ENCODE measurements at places on chromosomes 5 and 9. TPM values are rescaled to one million over a fixed set of nuclear protein-coding genes. Genes with fewer than 3 reads are reported as not detected.

DHFR gene
- total RNA-seq: 63.2 TPM

PLEKHG4B gene
- total RNA-seq: 4.3 TPM

EFNA5 gene
- 28.1 TPM for total RNA-seq

SPATA31D4 gene
- total RNA-seq: not detected

GRCh38 chr9:117156144-117156688 lies 258.6 kb downstream of the ASTN2 start:
- DNase-seq: no peak

- DNase-seq: no peak
Measured at GRCh38 chr5:164053123-164053522, 547.7 kb downstream of the MAT2B start.

- DNase-seq: no peak
Measured at GRCh38 chr9:88678008-88678407, 143.0 kb downstream of the NXNL2 start.

GRCh38 chr5:54676481-54677340 lies 159.2 kb downstream of the SNX18 start:
- DNase-seq: no peak

GRCh38 chr9:123771690-123772089 lies 158.2 kb downstream of the DENND1A start:
- no peak for DNase-seq

- DNase-seq: no peak
Measured at GRCh38 chr9:31355159-31355882, 1029.1 kb upstream of the ACO1 start.

GRCh38 chr9:134320126-134320867 lies 6.0 kb upstream of the RXRA start:
- no peak for DNase-seq

DNA sequence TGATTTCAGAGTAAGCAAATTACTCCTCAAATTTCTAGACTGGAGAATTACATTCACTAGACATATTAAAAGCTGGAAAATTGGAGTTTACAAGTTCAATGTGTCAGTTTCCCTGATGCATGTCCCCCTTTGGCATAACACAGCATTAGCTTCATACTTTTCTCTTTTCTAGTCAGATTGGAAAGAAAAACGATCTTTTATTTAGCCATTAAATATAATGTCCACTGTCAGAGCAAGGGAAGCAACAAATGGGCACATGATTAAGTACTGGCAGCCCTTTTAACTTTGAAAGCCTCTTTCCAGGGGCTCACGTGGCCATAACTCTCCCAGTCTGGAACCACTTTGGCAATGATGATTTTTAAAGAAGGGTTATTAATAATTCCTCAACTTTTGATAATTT lies 203.3 kb downstream of the KCNN2 start:
- DNase-seq: no peak

- DNase-seq: no peak
Measured at GRCh38 chr9:18129809-18130334, 344.1 kb upstream of the ADAMTSL1 start.

DNA sequence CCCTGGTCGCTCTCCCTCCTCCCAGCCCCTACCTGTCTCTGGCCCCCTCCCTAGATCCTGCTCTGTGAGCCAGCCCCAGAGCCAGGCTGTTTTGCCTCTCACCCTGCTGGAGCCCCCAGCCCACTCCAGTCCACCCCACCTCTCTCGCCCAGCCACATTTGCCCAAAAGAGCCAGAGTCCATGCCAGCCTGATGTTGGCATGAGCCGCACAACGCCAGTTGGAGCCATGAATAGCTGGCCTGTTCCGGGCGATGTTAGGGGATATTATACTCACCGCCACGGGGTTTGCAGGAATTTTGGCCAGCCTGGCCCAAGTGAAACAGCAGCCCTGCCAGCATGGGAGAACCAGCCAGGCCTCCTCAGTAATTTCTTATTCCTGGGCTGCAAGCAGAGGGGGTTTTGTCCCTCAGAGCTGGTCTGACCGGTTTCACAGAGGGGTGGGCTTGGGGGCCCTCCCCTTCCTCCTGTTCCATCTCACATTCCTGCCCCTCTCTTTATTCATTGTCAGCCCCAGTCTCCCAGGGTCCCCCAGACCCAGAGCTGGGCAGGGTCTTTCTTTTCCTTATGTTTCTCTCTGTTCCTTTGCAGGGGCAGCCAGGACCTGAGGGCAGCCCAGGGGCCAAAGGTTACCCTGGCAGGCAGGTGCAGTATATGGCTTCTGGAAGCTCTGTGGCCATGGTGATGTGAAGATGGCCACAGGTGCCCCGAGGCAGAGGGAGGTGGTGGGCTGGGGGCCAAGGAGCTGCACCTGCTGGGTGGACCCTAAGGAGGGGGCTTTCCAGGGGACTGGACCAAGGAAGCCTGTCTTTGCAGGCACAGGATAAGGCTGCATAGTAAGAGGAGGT lies 50.1 kb downstream of the COL27A1 start:
- DNase-seq: no peak

DNA sequence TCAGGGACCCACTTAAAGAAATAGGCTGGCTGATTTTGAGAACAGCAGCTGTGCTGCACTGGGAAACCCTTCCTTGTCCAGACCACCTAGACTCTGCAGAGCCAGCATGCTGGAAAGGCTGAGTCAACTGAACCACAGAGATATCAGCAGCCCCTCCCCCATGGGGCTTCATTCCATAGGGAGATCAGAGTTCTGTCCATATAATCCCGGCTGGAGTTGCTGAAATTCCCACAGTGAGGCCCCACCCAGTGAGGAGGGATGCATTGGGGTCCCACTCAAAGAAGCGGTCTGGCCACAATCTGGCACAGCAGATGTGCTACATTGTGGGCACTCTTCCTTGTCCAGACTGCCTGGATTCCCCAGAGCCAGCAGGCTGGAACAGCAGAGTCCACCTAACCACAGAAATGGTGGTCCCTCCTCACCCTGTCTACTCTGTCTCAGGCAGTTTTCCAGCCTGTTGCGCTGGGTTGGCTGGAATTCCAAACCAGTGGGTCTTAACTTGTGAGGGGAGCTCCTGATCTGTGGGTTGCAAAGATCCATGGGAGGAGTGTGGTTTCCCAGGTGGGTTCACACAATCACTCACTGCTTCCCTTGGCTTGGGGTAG lies 127.1 kb downstream of the RNF180 start:
- DNase-seq: no peak

GRCh38 chr5:171978519-171978918 lies 27.9 kb downstream of the FBXW11 start:
- no peak for DNase-seq

DNA sequence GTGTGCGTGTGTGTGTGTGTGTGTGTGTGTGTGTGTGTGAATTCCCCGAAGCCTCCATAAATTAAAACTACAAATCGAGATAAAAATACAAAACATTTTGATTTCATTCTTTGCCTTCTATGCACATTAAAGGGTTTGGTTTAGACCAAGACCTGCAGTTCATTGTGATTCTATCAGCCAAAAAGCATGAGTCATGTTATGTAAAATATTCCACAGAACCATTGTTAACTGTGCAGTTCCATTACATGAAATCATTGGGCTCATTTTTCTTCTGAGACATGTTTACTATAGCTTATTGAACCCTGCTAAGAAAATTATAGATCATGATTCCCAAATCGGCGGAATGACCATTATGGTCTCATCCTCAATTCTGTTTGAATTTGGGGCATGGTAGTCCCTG lies 11.7 kb downstream of the CAVIN4 start:
- DNase-seq: no peak

DNA sequence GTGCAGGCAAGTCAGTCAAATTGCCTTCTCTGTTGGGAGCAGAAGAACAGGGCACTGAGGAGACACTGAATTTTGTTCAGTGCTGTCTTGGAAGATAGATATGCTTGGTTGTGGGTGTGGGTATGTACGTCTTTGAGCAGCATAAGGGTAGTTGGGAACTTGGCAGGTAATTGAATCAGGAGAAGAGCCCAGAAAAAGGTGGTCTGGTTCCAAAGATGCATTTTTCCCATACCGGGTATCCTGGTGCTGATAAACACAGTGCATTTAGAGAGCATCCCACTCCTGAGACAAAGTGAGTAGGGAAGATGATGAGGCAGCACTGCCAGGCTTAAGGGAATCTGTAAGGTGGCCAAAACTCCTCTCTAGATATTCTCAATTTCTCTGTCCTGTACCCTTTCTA lies 40.6 kb downstream of the TEK start:
- DNase-seq: no peak

DNA sequence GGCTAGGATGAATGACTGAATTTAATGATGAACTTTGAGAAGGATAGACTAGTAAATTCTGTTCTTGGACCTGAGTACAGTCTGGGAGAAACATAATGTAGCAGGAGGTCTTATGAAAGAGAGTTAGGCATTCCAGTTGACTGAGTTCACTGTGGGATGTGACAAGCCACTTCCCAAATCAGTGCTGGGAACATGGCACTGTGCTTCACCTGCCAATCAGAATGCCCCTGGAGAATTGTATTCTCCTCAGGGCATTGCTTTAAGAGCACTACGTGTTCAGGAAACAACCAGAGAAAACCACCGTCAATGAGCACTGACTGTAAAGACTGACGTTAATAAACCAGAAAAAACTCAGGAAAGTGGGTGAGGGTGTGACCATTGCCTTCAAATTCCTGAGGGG lies 1.2 kb downstream of the CCDC107 start:
- DNase-seq: no peak
